SK-N-MC (cell line): ENCODE measurements at places on chromosomes 3 and 15.
A peak's percentile ranks its signal among the peaks of the same experiment; 100 is the strongest.

DNA sequence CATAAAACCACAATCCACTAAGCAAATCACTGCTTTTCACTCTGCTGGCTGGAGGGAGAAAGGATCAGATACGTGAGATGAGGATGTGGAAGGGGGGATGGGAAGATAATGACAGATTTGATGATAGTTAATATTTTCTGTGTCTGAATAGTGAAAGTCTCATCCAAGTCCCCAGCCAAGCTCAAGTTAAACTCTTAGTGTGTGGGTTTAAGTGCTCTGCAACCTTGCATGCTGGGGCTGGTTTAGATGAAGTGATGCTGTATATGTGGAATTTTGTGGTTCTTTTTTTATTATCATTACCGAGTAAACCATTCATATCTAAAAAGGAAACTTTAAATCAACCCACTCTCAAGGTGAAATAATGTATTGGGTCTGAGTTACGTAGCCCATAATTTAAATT lies 111.0 kb downstream of the TPRG1 start:
- no peak for DNase-seq

DNA sequence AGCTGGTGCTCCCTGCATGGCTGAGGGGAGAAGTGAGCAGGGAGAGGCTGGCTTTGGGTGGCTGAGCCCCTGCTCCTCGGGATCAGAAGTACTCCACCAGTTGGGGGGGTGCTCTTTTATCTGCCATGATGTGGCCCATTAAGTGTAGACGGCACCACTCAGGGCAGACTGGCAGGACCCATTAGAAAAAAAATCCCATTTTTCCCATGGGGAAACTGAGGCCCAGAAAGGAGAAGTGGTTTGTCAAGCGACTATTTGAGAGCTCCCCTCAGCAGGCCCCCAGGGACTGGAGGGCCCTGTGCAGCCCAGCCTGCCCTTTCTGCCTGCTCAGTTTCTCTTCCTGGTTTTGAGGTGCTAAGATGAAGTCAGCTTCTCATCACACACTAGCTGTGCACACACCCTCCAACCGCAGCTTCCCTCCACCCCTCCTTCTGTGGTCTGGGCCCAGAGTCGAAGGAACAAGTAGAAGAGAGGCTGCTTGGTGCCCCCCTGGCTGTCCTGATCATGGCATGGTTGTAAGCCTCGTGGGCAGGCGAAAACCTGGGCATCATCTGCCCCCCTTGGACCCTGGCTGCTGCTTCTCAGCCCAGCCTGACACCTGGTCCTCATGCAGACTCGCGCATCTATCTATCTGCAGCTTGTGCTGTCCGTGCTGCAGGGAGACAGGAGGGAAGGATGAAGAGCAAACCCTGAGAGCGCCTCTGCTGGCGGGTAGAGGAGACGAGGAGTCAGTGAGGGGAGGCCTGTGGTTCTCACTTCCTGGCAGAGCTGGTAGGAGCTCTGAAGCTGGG lies 5.6 kb downstream of the CSK start:
- no peak for DNase-seq

DNA sequence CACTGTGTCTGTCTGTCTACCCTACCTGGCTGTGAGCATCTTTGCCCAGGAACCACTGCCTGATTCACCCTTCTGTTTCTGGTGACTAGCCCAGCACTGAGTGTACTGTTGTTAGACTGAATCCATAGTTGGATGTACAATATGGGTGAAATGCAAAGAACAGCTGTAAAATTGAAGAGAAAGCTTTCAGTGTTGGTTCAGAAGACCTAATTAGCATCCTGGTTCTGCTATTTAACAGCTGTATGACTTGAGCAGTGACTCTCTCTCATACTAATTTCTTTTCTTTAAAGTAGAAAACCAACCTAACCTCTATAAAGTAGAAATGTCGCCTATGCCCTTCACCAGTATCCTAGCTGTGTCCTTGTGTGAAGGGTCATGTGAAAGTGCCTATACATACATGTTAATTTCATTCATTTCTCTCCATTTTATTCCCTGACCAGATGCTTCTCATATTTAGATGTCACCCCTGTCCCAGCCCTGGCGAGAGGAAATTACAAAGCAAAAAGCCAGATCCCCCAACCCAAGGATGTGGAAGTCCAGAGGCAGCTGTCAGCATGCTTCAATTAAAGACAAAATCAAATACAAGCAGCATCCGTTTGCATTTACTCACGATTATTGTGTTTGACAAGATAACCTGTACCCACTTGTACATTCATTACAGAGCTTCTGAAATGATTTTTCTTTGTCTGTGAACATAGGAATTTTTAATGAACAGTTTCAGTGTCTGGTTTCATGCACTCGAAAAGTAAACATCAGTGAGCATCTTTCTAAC lies 305.7 kb upstream of the ICE2 start:
- DNase-seq, result no peak

DNA sequence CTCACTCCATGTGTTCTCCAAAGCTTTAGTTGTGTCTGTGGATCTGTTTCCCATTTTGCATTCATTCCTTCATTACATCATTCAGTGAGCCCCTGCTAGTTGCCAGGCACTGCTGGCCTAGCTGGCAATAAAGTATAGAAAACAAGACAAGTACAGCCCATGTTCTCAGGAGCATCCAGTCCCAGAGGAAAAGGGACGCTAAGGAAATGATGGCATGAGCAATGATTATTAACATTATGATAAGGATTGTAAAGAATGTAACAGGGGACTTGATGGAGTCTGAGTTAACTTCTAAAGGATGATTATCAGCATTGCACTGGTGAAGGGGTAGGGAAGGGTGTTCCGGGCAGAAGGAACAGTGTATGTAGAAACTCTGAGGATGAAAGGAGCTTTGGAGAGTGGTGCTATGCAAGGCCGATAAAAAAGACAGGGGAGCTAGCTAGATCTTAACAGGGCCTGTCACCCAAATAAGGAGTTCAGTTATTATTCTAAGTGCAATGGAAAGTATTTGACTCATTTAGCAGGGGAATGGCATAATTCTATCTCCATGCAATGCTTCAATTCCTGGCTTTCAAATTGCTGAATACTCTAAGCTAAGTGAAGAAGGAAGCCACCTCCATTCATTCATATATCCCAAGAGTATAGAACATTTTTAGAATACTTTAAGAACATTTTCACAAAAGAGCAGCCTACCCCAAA lies 258.2 kb upstream of the STT3B start:
- DNase-seq, result no peak

GRCh38 chr15:52735231-52736089 lies 54.7 kb downstream of the ONECUT1 start:
- peak; percentile 42 for DNase-seq

DNA sequence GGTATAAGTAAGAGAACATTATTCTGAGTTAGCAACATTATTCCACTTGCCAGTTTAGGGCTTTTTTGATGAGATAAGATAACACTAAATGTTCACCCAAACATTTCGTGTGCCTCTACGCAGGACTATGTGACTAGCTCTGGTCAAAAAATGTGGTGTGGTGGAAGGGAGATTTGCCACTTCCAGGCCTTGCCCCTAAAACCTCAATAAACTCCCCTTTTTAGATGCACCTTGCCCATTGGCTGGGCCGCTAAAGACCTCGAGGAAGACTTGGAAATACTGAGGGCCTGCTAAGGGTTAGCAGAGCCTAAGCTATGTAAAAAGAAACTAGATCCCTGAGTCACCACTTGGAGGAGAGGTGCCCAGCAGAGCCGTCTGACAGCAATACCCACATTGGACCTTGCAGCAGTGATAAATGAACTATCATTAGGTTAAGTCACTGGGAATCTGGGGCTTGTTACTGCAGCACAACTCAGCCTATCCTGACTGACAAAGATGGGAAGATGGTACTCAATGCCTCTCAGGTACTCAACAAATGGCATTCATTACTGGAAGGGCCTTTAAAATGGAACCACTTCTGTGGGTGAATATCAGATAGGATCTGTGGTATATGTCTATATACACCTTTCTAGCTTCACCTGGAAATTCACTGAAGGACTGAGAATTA lies 331.5 kb upstream of the TLE3 start:
- no peak for DNase-seq

GRCh38 chr15:96345560-96346399 lies 15.3 kb downstream of the NR2F2 start:
- DNase-seq, result no peak

DNA sequence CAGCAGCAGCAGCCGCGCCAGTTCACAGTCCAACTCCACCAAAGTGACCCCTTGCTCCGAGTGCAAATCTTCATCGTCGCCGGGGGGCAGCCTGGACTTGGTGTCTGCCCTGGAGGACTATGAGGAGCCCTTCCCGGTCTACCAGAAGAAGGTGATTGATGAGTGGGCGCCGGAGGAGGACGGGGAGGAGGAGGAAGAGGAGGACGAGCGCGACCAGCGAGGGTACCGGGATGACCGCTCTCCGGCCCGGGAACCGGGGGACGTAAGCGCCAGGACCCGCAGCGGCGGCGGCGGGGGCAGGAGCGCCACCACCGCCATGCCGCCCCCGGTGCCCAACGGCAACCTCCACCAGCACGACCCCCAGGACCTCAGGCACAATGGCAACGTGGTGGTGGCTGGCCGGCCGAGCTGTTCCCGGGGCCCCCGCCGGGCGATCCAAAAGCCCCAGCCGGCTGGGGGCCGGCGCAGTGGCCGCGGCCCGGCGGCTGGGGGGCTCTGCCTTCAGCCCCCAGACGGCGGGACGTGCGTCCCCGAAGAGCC lies 224.1 kb upstream of the IL12A start:
- no peak for DNase-seq

DNA sequence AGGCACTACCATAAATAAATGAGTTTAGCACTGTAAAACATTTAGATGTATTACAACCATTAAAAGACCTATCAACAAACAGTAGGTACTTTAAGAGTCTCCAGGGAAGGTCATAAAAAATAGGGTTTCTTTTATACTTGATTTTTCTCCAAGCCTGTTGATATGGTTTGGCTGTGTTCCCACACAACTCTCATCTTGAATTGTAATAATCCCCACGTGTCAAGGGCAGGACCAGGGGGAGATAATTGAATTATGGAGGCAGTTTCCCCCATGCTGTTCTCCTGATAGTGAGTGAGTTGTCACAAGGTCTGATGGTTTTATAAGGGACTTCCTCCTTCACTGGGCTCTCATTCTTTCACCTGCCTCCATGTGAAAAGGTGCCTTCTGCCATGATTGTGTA lies 468.9 kb upstream of the UBE2E2 start:
- no peak for DNase-seq

DNA sequence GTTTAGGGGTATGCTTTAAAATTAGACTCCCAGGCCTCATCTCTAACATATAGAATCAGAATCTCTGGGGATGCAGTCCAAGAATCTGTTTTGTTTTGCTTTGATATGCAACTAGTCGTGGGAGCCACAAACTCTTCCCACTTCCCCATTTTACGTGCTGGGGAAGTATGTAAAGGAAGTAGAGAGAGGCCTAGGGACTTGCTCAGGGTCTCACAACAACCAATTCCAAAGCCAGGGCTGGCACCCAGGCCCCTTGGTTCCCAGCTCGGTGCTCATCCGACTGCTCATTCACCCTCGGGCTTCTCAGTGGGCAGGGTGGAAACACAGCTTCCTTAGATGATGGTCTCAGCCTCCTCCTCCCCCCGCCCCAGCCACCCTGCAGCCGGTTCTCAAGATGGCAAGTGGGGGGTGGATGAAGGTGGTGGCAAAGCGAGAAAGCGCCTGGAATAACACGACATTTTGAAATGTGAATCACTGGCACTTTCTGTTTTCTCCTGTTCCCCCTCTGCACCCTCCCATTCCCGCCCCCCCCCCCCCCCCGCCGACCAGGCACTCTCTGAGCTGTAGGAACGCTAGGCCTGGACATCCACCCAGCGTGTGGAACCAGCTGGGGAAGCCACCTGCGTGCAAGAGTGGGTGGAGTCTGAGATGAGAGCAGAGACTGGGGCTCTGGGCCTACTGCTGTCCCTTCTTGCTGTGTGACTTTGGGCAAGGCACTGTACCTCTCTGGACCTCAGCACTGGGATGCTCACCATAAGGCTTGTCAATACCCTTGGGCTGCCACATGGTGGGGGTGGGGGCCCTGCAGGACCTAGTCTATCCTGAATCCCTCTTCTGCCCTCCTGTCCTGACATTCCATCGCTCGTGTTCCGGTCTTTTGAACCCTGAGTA lies 214.5 kb downstream of the RPLP1 start:
- no peak for DNase-seq

DNA sequence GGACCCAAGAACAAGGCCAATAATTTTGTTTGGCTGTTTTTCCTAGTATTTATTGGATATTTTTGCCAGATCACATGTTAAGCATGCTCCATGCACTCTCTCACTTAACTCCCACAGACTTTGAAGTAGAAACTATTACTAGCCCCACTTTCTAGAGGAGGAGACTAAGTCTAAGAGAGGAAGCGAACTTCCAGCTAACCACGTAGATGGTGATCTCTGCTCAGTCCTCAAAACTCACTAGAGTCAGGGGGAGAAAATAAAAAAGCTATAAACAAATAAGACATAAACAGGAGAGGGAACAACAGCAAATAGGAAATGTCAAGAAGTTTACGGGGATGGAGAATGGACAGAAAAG lies 481.0 kb upstream of the PROK2 start:
- no peak for DNase-seq

DNA sequence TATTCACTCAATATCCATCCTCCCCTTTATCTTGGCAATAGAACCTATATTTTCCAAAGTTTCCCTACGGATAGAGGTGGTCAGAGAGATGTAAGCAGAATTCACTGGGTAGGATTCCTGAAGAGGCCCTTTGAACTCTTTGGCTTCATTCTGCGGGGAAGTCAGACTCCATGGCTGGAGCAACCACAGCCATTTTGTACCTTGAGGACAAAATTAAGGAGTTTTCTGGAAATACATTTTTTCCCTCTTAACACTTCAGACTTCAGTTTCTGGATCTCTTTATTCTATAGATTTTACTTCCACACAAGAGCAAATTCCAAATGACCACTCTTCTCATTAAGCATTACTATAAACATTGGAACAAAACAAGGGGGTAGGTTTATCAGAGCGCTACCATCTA lies 43.3 kb downstream of the ADAMTS9 start:
- no peak for DNase-seq

DNA sequence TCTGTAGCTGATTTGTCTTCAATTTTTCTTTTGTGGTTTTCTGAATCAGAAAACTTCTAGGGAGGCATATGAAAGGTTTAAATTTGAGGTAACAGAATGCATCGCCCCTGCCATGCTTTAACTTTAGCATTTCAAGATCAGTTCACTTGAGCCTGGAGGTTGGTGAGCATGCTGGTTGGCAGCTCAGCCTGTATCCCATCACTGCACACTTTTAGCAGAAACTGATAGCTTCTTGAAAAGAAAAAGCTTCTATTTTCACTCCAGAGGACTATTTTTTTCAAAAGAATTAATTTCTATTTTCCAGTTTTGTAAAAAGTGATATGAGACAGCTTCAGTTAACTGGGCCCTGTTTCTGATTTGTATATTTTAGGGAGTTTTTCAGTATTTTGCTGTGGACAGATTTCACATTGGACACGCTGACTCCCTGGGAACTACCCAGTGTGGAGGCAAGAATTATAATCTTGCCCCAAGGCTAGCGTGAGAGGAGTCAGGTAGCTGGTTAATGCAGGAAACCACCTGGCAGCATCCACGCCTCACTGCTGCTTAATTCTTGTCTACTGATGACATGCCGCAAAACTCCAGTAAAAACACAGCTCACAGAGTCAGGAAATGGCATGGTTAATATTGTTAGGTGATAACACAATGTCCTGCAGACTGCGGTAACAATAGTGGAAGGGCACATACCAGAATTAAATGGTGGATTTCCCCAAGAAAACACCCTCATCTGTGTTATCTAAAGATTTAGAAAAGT lies 71.4 kb downstream of the DUT start:
- DNase-seq, result no peak

- no peak for DNase-seq
Measured at GRCh38 chr3:195863121-195864061, 45.0 kb downstream of the TNK2 start.

- DNase-seq, result no peak
Measured at GRCh38 chr3:138186221-138186620, 880 bp upstream of the ARMC8 start.
